Right cardiac atrium (tissue), 5 donors: ENCODE measurements at places on chromosomes 6 and 20. TPM values are rescaled to one million over a fixed set of nuclear protein-coding genes. Genes with fewer than 3 reads are reported as not detected.

Gene RAMACL
- total RNA-seq, result 0.31 TPM

Gene ZNF334
- total RNA-seq, result 1.3 TPM

Gene PKIB
- 0.57 TPM for total RNA-seq

Gene VWA7
- 7.0 TPM for total RNA-seq

- peak; percentile 71 for DNase-seq
These were observed at the start of gene LBP for GRCh38 chr20:38346247-38346651. TSS of gene LBP (plus strand) at chr20:38346482. CDS start at chr20:38346517, 35 bp downstream.

- DNase-seq, result peak; percentile 16
These were observed 222.8 kb upstream of the PLN start for GRCh38 chr6:118325220-118325860.

DNA sequence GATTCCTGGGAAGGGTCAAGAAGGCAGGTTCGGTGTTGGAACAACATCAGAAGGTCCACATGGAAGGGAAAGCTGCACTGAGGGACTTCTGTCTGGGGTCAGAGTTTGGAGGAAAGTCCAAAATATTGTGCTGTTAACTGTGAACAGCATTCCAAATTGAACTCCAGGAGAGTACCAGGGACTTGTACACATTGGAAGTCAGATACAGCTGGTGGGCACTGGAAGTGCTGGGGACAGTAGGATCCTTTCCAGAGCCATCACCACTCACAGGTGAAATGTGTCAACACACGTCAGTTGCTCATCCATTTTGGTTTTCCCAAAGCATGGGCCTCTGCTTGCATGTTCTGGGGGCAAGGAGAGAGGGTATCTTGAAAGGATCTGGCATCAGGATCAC, 18.6 kb downstream of the FOXO3 start:
- DNase-seq, result no peak

GRCh38 chr6:57305107-57305506, 12.3 kb upstream of the PRIM2 start:
- no peak for DNase-seq

DNA sequence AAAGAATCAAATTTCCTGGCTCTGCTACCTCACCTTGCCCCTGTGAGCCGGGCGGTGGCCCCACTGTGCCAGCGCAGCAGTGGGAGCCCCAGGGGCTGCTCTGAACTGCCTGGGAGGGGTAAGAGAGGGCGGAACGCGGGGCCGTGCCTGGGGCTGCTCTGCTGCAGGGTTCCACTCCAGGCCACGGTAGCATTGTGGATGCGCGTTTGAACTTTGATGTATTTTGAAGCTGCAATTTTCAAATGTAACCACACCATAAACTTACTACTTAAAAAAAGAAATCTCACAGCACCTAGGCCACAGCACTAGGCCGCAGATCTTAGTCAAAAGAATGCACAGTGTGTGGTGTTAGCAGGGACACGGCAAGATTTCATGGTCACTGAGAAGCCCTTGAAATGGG, 57.5 kb downstream of the PRDM1 start:
- DNase-seq, result no peak
